Osteoblast (primary cell): ENCODE measurements at places on chromosomes 3 and 15. TPM values are rescaled to one million over a fixed set of nuclear protein-coding genes. Genes with fewer than 3 reads are reported as not detected.

The REC114 gene
- total RNA-seq, result not detected in 2 replicates

DNA sequence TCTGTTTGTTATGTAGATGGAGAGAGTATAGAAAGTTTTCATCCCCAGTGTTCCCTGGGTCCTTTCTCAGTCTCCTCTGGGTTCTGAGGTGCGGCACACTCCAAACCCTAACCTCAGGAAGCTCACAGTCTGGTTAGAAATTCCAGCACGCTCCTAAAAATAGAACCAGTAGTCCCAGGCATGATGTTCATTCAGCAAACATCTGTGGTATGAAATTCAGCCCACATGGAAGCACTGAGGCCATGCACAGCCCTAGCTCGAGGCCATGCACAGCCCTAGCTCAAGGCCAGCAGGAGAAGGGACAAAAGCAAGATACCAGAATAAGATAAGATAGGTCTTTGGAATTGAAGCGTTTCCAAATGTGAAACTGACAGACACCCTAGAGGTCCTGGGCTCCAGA lies 82.3 kb upstream of the OXTR start:
- no peak for DNase-seq

GRCh38 chr3:3589715-3590130 lies 209.5 kb upstream of the LRRN1 start:
- DNase-seq, result no peak

DNA sequence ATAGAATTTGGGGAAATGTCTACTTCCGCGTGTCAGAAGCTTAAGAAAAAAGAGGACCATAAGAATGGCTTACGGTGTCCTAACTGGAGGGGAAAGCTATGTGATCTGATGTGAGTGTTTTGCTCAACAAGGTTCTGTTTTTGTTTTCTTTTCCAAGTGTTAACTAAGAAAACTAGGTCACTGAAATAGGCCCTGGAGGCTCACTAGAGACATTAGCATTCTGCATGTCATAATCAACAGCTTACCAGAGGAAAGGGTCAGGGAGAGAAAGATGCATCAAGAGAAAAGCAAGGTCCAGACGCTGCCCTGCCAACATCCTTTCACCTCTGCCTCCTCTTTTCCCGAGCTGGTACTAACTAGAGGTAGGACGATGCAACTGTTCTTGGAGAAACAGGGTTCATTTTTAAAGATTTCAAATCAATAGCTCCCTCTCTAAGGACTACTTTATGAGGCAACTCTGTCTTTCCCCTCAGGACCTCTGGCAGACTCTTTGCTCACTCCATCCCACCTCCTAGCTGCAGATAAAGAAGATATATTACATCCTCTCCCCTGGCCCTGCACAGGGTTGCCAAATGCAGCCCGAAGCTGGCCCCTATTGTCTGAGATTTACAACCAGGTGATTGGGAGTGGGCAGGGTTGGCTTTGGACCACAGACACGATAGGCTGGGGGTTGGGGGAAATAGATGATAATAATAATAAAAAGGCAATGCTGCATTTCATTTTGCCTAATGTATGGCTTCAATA lies 209.9 kb upstream of the SLC2A2 start:
- no peak for DNase-seq

DNA sequence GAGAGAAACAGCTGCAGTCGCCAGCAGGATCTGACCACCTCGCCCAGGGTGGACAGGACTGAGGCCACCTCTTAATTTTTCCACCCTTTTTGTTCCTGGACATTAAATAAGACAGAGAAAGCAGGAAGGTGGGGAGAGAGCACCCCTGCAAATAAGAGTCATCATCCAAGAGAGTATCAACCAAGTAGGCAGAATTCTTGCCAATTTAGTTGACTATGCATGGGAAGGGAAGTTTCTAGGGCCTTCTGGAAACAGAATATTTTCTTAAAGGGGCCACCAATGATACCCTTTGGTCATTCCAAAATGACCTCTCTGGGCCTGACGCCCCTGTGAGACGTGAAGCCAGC lies 136.2 kb downstream of the TJP1 start:
- DNase-seq, result no peak
